ENCODE measurements at places on chromosomes 3 and 15. TPM values are rescaled to one million over a fixed set of nuclear protein-coding genes. Genes with fewer than 3 reads are reported as not detected.

DNA sequence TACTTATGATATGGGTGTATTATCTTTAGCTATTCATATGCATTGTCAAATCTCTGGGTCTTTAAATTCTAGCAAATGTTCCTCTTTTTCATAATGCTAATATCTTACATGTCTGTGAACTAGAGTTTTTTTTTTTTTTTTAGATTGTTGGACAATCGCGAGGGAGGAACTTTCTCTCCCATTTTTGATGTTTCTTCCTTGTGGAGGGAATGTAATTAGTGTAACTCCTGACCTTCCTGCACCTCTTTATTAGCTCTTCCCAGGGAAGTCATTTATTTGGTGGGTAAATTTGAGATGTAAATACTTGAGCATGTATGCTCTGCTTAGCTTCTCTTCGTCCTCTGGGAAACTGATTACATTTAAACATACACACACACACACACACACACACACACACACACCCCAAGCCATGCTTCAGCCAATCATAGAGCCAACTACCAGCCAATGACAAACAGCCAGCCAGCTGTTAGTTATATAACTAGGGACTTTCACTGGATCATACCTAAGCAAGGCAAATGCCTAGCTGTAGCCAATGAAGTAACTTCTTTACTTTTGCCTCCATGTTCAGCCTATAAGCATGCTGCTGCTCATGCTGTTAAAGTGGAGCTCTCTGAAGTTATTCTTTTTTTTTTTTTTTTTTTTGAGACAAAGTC, 8.3 kb upstream of the USP8 start:
- no peaks in the 10 kb centered on the region for H3K4me1 ChIP-seq
- no peak overlapping the region for H3K4me3 ChIP-seq
- no peaks in the 10 kb centered on the region for H3K27me3 ChIP-seq
- no peak for DNase-seq
- H3K36me3 ChIP-seq, result no peaks in the 10 kb centered on the region
- no peak overlapping the region for H3K27ac ChIP-seq

Gene UBL7
- 61.9 TPM for total RNA-seq

- H3K27me3 ChIP-seq, result no peaks in the 10 kb centered on the region
- no peaks in the 10 kb centered on the region for H3K4me1 ChIP-seq
- no peaks in the 10 kb centered on the region for H3K36me3 ChIP-seq
- no peak overlapping the region for H3K27ac ChIP-seq
Measured at GRCh38 chr15:56582785-56583184, 117.8 kb upstream of the MNS1 start.

- no peak overlapping the region for H3K27ac ChIP-seq
- no peak for DNase-seq
- H3K4me3 ChIP-seq, result no peak overlapping the region
- H3K36me3 ChIP-seq, result no peaks in the 10 kb centered on the region
Measured at GRCh38 chr3:16386561-16386960, 121.5 kb downstream of the OXNAD1 start.

- H3K4me3 ChIP-seq, result no peak overlapping the region
- no peaks in the 10 kb centered on the region for H3K27me3 ChIP-seq
- H3K27ac ChIP-seq, result no peak overlapping the region
- H3K36me3 ChIP-seq, result no peaks in the 10 kb centered on the region
- DNase-seq, result no peak
- H3K4me1 ChIP-seq, result peaks cover 18% of the 10 kb centered on the region
Measured at GRCh38 chr3:43094851-43095250, 11.0 kb downstream of the POMGNT2 start.

GRCh38 chr3:71264840-71265239, 318.7 kb downstream of the FOXP1 start:
- no peaks in the 10 kb centered on the region for H3K4me1 ChIP-seq
- no peaks in the 10 kb centered on the region for H3K27me3 ChIP-seq
- no peaks in the 10 kb centered on the region for H3K36me3 ChIP-seq
- DNase-seq, result no peak
- H3K27ac ChIP-seq, result no peak overlapping the region

GRCh38 chr15:52078876-52079700, 33.5 kb downstream of the BCL2L10 start:
- no peak overlapping the region for H3K27ac ChIP-seq
- H3K4me3 ChIP-seq, result no peak overlapping the region
- H3K4me1 ChIP-seq, result no peaks in the 10 kb centered on the region
- H3K36me3 ChIP-seq, result no peaks in the 10 kb centered on the region

GRCh38 chr3:175129126-175129525, 270.0 kb downstream of the NAALADL2 start:
- H3K36me3 ChIP-seq, result no peaks in the 10 kb centered on the region
- no peak for DNase-seq
- no peak overlapping the region for H3K27ac ChIP-seq
- no peaks in the 10 kb centered on the region for H3K4me1 ChIP-seq
- H3K4me3 ChIP-seq, result no peak overlapping the region

DNA sequence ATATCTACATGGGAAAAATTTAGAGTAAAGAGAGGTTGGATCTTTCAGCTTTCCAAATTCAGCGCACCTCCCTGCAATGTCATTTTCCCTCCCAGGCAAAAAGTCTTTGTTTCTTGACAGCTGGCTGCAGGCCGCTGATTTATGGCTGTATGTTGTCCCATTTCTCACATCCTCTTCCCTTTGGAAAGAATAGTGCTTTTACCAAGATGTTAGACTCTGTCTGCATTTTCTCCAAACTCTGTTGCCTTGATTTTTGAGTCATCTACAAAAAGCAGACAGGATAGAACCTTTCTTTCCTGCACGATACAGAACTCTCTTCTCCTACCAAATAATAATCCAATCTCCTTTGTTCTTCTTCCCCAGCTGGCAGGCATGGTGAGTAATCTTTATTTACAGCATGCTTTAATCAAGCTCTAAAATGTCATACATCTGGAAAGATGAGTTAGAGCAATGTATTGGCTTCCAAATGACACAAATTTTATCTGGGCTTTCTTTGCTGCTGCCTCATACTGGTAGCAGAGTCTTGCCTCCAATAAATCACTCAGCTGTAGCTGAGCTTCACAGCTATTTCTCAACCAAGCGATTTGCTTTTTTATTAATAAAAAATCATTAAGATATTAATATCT, 101.9 kb downstream of the PIK3R4 start:
- H3K27me3 ChIP-seq, result no peaks in the 10 kb centered on the region
- H3K36me3 ChIP-seq, result no peaks in the 10 kb centered on the region
- no peak overlapping the region for H3K4me3 ChIP-seq
- no peak for DNase-seq
- no peaks in the 10 kb centered on the region for H3K4me1 ChIP-seq

Gene TBC1D21
- total RNA-seq, result 17.9 TPM

Gene POLR2H
- 76.4 TPM for total RNA-seq

All from testis (tissue), 5 donors.